ENCODE measurements at places on chromosomes 7 and 10. TPM values are rescaled to one million over a fixed set of nuclear protein-coding genes. Genes with fewer than 3 reads are reported as not detected.

DNA sequence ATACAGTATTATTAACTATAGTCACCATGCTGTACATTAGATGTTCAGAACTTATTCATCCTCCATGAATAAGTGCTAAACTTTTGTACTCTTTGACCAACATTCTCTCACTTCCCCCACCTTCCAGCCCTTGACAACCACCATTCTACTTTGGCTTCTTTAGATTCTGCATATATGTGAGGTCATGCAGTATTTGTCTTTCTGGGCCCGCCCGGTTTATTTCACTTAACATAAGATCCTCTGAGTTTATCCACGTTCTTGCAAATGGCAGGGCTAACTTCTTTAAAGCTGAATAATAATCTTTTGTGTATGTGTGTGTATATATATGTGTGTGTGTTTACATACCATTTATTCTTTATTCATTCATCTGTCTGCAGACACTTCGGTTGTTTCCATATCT lies 336.8 kb downstream of the BBS9 start:
- DNase-seq: no peak

DNA sequence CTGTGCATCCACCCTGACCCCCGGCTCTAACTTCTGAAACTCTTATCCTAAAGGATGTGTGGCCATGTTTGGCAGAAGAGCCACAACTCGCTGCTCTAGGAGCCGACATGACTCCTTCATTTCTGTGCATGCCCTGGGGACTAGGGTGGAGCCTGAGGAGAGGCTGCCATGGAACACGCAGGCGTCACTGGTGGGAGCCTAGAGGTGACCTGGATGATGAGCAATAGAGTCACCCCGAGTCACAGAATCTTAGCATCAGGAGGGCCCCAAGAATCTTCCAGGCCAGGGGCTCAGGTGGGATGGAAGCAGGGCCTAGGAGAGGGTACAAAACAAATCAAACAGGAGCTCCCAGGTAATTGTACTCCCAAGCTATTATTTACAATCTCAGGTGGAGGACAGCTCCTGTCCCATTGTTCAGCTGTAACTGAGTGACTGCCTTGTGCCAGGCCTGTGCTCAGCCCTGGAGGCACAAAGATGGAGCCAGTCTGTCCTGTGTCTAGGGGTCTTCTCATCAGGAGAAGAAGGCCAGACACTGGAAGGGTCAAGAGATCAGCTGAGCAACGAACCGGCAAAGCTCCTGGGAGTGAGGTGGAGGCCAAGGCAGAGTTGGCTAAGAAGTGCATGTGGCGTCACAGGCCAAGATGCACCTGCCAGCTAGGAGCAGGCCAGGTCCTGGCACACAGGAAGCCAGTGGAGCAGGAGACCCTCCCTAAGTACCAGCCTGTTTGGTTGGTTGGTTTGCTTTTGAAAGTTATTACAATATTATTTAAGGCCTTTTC lies 5.8 kb upstream of the ZNF22 start:
- no peak for DNase-seq

DNA sequence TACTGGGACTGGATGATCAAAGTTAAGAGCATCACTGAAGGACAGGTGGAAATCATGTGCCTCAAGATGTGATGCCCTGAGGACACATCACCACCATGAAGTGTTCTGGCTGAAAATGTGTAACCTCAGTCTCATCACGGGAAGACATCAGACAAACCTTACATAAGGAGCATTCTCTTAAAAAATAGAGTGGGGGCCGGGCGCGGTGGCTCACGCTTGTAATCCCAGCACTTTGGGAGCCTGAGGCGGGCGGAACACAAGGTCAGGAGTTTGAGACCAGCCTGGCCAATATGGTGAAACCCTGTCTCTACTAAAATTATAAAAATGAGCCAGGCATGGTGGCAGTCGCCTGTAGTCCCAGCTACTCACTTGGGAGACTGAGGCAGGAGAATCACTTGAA lies 65.6 kb downstream of the LOXL4 start:
- no peak for DNase-seq

- no peak for DNase-seq
Measured at GRCh38 chr10:128048819-128049210, 77.4 kb downstream of the MKI67 start.

GRCh38 chr7:50462361-50462760 lies 12.2 kb upstream of the FIGNL1 start:
- DNase-seq: no peak

GRCh38 chr7:151174246-151175046 lies 7.0 kb upstream of the GBX1 start:
- DNase-seq: no peak

DNA sequence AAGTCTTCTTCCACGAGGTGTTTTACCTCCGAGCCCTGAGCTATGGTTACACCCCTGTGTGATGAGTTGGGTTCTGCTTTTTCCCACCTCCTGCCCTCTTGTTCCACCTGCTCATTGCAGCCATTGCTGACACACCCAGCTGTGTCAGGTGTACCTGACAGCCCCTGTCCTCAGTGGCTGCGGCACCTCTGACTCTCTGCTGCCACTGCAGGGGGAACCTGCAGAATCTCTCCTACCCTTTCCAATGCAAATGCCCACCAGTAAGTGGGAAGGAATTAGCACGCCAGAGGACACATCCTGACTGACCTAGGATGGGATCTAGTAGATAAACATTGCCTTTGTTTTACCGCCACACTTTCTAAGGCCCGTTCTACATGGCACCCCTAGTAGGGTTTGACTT lies 600.9 kb upstream of the MKI67 start:
- DNase-seq: no peak

GRCh38 chr7:46173476-46174195 lies 252.6 kb upstream of the IGFBP3 start:
- DNase-seq: no peak

DNA sequence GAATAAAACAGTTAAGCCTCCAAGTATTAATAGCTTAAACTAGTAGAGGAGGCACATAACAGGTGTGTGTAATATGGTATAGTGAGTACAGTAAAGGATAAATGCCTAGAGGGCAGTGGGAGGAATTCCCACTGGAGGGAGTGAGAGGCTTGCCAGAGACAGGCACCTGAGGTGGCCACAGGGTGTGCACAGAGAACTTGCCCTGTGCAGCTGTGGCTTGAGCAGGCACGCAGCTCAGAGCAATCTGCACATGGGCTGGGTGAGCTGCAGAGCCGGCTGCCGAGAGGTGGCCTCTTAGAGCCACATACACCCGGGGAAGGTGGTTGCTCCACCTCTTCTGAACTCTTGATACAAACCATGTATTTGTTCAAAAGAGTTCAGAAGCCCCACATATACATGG lies 237.1 kb downstream of the COBL start:
- no peak for DNase-seq

DNA sequence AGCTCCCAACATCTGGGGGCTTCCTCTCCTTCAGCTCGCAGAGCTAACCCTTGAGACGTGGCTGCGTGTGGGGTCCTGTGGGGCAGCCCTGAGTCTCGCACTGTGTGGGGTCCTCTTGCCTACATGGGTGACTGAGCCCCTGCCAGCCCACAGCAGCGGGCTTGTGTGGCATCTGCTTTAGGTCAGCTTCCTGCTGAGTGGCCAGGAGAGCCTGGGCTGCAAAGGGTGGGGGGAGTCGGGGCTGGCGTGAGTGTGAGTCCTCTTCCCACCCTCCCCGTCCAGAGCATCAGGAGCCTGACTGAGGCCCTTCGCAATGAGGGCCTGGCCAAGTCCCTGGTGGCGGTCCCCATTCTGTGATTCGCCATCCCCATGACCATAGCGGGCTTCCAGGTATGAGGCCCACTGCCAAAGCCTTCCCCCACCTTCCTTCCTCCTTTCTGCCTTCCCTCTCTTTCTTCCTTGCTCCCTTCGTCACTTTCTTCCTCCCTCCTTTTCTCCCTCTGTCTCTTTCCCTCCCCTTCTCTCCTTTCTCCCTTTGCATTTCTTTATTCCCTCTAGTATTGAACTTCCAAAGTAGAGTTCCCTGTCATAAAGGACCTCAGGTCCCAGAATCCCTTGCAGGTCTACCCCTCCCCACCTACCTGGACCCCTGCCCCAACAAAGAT lies 85.2 kb downstream of the CDH23 start:
- no peak for DNase-seq

GRCh38 chr7:132596588-132596987 lies 20.3 kb upstream of the PLXNA4 start:
- DNase-seq: no peak

Gene RADIL
- not detected for total RNA-seq

Gene ERVW-1
- total RNA-seq: not detected

Gene PHKG1
- 0.82 TPM for total RNA-seq

Gene AIFM2
- 20.4 TPM for total RNA-seq

Gene POMZP3
- total RNA-seq: 12.6 TPM

Gene PAPSS2
- total RNA-seq: 2.2 TPM

Gene CREB5
- 66.8 TPM for total RNA-seq

Gene AKR1C8
- total RNA-seq: not detected

All from GM12878 (cell line).